Osteoblast (primary cell): ENCODE measurements at places on chromosomes 1 and 21. TPM values are rescaled to one million over a fixed set of nuclear protein-coding genes. Genes with fewer than 3 reads are reported as not detected.
A peak's percentile ranks its signal among the peaks of the same experiment; 100 is the strongest.

GRCh38 chr1:16915627-16915973 is 6.1 kb upstream of the CROCC start:
- DNase-seq, result peak; percentile 71
- no peak overlapping the region for H3K4me3 ChIP-seq
- no peaks in the 10 kb centered on the region for H3K27me3 ChIP-seq
- H3K4me1 ChIP-seq, result peaks cover 4% of the 10 kb centered on the region

DNA sequence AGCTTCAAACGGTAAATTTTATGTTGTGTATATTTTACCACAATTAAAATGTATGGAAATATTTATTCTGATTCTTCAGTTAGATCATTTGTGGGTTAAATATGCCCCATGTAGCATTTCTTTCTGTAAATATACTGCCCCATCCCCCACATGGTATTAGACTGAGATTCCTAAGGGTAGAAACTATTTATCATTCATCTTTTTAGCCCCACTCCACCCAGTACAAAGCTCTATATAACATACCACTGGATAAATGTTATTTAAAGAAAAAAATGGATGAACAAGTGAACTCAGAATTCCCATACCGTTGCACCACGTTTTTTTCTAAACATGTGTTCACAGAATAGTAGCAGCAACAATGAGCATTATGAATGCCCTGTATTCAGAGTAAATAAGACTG is 234.0 kb upstream of the IRF2BP2 start:
- peak overlapping the region; percentile 91 for H3K27ac ChIP-seq
- DNase-seq, result no peak
- no peaks in the 10 kb centered on the region for H3K36me3 ChIP-seq
- peaks cover 61% of the 10 kb centered on the region for H3K4me1 ChIP-seq

- H3K27ac ChIP-seq, result peak overlapping the region; percentile 98
- DNase-seq, result peak; percentile 87
- peaks cover 17% of the 10 kb centered on the region for H3K4me1 ChIP-seq
- H3K36me3 ChIP-seq, result peaks cover 3% of the 10 kb centered on the region
- H3K4me3 ChIP-seq, result peak overlapping the region; percentile 93
- no peaks in the 10 kb centered on the region for H3K27me3 ChIP-seq
Observed at GRCh38 chr1:91020967-91021685, 709 bp downstream of the ZNF644 start.

- no peak overlapping the region for H3K4me3 ChIP-seq
- no peaks in the 10 kb centered on the region for H3K36me3 ChIP-seq
- no peaks in the 10 kb centered on the region for H3K4me1 ChIP-seq
- no peaks in the 10 kb centered on the region for H3K27me3 ChIP-seq
- DNase-seq, result peak; percentile 37
- no peak overlapping the region for H3K27ac ChIP-seq
Observed at GRCh38 chr21:25657140-25657539, 18.1 kb downstream of the JAM2 start.

- H3K36me3 ChIP-seq, result no peaks in the 10 kb centered on the region
- peaks cover 12% of the 10 kb centered on the region for H3K4me1 ChIP-seq
- peak; percentile 93 for DNase-seq
- no peak overlapping the region for H3K27ac ChIP-seq
- peak overlapping the region; percentile 58 for H3K4me3 ChIP-seq
Observed at GRCh38 chr1:34162852-34163766, 1.9 kb downstream of the CSMD2 start.

LIX1L gene
- total RNA-seq, result 33.3 and 33.7 TPM in 2 replicates

DNA sequence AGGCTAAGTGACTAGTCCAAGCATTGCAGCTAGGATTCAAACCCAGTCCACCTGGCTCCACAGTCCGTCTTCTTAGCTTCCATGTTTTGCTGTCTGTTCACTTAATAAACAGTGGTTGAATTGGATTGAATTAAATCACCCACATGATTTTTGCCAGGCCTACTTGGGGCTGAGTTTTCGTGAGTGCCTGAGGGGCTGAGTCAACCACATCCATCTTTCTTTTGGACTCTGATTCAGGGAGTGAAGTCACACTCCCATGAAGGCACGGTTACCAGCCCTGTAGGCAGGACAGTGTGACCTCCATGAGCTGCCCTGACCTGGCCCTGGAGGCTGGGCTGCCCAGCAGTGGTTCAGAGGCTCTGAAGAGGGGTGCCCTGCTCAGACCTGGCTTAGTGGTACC is 123.7 kb downstream of the ACTL8 start:
- DNase-seq, result peak; percentile 96
- peak overlapping the region; percentile 88 for H3K27ac ChIP-seq
- no peak overlapping the region for H3K4me3 ChIP-seq
- H3K36me3 ChIP-seq, result no peaks in the 10 kb centered on the region

DNA sequence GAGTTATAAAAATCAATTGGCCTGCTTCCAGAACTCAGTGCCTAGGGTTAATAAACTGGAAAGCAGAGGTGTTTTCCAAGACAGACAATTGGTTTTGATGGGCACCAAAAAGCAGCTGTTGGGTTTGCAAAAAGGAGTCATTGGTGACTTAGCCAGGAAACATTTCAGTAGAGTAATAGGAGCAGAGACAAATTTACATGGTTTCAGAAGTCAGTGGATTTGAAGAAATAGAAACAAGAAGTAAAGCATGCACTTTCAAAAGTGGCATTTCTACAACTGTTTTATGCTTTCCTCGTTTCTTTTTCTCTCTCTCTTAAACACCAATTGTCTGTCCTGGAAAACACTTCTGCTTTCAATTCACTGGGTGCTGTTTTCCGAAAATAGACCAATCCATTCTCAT is 87.8 kb downstream of the GLUL start:
- H3K27ac ChIP-seq, result no peak overlapping the region
- H3K27me3 ChIP-seq, result no peaks in the 10 kb centered on the region
- DNase-seq, result no peak
- no peaks in the 10 kb centered on the region for H3K36me3 ChIP-seq
- no peak overlapping the region for H3K4me3 ChIP-seq
- no peaks in the 10 kb centered on the region for H3K4me1 ChIP-seq

DNA sequence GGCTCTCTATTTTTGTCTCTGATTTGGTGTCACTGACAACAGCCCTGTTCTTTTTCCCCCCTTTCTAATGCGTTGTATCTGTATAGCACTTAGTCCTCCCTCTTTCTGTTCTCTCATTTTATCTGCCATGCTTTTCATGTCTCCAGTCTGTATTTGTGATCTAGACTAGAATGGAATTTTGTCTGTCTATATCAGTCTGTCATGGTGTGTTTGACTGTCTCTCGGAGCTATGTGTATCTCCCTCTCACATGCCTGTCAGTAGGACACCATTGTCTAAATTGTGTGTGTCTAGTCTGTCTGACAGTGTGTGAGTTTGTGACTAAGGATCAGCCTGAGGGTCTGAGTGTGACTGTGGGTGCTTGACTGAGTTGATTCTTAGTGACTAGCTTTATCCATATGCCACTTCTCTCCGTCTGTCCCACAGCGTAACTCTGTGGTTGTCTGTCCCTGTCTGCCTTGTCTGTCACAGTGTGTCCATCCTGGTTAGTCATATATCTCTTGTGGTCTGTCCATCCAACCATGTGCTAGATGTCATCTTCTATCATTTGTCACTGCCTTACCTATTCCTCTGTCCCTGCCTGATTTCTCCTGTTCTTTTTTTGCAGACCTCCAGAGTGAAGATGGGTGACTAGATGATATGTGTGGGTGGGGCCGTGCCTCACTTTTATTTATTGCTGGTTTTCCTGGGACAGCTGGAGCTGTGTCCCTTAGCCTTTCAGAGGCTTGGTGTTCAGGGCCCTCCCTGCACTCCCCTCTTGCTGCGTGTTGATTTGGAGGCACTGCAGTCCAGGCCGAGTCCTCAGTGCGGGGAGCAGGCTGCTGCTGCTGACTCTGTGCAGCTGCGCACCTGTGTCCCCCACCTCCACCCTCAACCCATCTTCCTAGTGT is 1.4 kb upstream of the B4GALT2 start:
- H3K4me1 ChIP-seq, result peaks cover 44% of the 10 kb centered on the region
- no peak overlapping the region for H3K4me3 ChIP-seq
- peaks cover 31% of the 10 kb centered on the region for H3K36me3 ChIP-seq
- no peak overlapping the region for H3K27ac ChIP-seq
- peak; percentile 76 for DNase-seq

- no peaks in the 10 kb centered on the region for H3K36me3 ChIP-seq
- H3K27me3 ChIP-seq, result no peaks in the 10 kb centered on the region
- peak overlapping the region; percentile 2 for H3K27ac ChIP-seq
- H3K4me3 ChIP-seq, result no peak overlapping the region
Observed at GRCh38 chr1:76951153-76951552, 83.9 kb downstream of the ST6GALNAC5 start.

GRCh38 chr1:204319462-204319861 is 40.3 kb downstream of the PLEKHA6 start:
- no peaks in the 10 kb centered on the region for H3K36me3 ChIP-seq
- peak overlapping the region; percentile 44 for H3K27ac ChIP-seq
- no peak for DNase-seq
- H3K4me3 ChIP-seq, result no peak overlapping the region
- H3K27me3 ChIP-seq, result peaks cover 11% of the 10 kb centered on the region
